Anterior cingulate cortex (tissue), 58 donors: ENCODE measurements at places on chromosomes 3 and 15.

DNA sequence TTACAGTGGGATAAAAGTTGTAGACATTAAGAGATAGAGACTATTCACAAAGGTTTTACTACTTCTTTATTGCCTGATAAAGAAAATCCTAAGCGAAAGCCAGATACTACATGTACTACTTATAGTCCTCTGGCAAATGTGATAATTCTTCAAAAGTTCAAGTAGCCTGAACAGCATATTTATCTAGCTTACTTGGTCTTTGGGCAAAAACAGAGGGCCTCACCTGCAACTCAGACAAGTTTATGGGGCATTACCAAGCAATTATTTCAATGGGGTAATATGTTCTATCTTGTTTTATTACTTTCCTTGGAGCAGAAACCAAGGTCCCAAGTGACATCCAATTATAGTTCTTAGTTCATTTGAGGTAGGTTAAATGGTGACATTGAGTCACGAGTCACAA lies 390.1 kb upstream of the ARHGEF26 start:
- DNase-seq: no peak

DNA sequence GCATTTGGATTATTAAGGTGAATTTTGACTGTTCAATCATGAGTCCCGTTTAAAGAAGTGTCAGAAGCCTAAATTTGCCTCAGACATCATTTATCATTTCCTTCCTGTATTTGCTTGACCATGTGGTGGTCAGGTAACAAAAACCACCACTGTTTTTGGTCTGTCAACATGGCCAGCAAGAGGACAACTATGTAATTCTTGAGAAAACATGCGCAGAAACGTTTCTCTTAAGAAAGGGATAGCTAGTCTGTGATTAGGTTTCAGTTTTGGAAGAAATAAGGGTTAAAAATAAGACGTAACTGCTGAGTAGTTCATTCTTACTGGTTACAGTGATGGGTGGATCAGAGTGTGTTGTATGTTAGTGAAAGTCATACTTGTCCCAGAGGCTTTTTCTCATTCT lies 204.5 kb downstream of the AKAP13 start:
- no peak for DNase-seq

DNA sequence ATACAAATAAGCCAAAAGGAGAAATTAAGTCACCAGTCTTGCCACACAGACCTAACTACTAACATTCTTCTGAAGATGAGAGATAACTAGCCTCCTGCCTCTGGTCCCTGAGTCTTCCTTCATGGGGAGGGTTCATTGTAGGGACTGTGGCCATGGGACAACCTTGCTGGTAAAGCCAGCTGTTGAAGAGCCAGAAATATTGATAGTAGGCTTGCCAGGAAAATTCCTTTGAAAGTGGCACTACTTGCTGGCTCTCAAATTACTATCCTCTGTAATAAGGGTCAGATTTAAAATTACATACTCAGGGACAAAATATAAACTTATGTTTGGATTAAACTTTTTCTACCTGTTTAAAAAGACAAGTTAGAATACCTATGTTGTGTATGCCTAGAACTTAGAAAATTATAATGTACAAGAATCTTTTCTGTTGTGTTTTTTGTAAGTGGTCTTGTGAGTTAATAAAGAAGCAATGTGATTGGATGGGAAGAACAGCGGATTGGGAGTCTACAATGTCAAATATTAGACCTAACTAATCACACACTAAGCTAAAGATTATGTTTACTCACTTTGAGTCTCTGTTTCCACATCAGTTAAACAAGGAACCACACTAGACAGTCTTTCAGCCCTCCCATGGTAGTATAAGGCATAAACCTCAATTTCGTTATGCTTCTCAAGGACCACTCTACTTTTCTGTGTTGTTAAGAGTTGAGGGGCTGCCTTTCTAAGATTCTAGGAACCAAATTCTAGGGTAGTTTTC lies 60.0 kb upstream of the TRIM71 start:
- DNase-seq: no peak

DNA sequence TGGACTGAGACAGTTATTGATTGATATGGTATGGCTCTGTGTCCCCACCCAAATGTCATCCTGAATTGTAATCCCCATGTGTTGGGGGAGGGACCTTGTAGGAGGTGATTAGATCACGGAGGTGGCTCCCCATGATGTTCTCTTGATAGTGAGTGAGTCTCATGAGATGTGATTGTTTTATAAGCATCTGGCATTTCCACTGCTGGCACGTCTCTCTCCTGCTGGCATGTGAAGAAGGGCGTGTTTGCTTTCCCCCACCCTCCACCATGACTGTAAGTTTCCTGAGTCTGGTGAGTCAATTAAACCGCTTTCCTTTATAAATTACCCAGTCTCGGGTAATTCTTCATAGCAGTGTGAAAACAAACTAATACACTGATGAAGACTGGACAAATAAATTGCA lies 105.6 kb upstream of the MELTF start:
- DNase-seq: no peak

DNA sequence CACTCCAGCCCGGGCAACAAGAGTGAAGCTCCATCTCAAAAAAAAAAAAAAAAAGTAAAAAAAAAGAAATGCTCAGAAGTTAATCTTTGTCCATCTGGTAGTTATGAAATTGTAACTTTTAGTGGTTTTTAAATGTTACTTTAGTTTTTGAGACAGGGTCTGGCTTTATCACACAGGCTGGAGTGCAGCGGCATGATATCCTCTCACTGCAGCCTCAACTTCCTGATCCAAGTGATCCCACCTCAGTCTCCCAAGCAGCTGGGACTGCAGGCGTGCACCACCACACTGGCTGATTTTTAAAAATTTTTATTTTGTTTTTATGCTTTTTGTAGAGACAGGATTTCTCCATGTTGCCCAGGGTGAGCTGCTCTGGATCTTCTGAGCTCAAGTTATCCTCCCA lies 1.3 kb downstream of the RNU5B-1 start:
- no peak for DNase-seq

- DNase-seq: no peak
Observed at GRCh38 chr3:18264361-18264760, 160.8 kb downstream of the SATB1 start.

DNA sequence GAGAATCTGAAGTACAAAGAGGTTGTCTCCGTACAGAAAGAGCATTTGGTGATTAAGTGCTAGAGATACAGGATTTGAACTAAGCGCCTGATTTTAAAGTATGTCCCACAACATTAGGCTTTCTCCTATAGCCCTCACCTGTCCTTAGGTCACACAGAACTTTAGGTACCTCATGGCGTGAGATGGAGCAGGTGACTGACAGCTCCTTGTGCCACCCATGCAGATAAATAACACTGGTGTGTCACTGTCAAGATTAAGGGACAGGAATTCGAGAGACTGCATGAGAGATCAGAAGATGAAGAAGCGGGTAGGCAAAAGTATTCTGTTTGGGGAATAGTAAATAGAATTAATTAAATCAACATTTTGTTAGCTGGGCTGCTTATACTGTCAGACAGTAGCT lies 1.1 kb downstream of the BLM start:
- DNase-seq: no peak

- DNase-seq: no peak
Observed at GRCh38 chr15:69880571-69881301, 217.0 kb downstream of the TLE3 start.

DNA sequence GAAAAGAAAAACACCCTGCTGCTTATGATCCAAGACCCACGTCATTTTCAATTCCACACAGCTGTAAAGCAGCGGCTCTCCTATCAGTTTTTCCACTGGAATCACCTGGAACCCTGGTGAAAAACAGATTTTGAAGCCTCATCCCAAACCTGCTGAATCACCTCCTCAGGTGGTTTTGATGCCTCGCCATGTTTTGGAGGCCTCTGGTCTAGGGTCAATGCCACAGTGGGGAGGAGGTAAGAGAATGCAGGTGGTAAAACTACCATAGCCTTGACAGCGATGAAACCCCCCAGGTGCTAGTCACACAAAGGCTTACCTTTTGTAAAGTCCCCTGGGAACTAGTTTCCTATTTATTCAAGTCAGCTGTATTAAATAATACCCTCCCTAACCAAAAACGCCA lies 24.8 kb downstream of the MYO1E start:
- DNase-seq: no peak

DNA sequence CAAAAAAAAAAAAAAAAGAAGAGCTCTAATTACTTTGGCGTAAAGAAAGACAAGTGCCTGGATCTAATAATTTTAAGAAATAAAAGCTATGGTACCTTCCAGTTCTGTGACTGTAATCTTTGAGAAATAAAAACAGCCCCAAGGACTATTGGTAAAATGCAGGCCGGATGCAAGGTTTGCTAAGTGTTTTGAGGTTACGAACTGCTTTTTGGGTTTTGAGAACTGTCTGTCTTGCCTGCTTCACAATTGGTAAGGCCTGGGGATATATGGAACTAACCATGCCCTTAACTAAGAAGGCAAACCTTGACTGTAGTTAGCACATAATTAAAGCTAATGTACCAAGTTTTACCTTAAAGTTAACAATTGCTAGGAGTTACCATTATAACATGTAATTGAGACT lies 388.4 kb upstream of the CBLB start:
- no peak for DNase-seq

- DNase-seq: no peak
Observed at GRCh38 chr15:34206011-34206410, 3.9 kb downstream of the KATNBL1 start.

- DNase-seq: no peak
Observed at GRCh38 chr3:46334741-46335478, 19.0 kb upstream of the CCR2 start.

DNA sequence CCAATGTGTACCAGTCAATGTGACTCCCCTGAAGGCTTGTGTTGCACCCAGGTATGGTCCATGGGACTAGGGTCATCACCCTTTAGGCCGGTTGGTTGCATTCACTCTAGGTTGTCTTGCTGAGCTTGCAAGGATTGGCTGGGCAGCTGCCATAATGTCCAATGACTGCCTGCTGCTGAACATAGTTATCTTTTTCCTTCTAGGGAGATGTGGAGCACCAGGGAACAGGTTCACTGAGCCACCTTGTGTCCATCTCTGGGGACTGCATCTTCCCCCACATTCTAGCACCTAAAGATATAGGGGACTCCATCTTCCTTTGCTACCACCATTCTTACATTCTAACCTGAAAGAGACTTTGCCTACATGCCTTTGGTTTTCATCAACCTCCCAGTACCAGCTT lies 580.4 kb upstream of the TBL1XR1 start:
- DNase-seq: no peak

DNA sequence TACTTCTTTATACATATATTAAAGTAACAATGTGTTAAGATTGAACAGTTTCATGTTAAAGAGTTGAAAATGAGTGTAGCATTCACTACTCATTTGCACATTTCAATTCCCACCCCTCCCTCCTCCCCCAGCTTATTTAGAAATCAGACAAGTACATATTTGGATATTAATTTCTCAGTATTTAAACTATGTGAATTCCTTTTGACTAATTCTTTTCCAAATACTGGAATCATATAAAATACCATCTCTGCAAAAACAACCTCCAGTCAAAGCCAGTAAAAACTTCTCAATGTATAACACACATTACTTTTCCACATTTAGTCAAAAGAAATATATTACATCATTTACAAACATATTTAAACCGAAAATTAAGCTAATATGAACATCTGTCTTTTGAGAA lies 25.5 kb upstream of the SHC4 start:
- DNase-seq: no peak

GRCh38 chr15:58038426-58039078 lies 27.0 kb downstream of the ALDH1A2 start:
- no peak for DNase-seq

DNA sequence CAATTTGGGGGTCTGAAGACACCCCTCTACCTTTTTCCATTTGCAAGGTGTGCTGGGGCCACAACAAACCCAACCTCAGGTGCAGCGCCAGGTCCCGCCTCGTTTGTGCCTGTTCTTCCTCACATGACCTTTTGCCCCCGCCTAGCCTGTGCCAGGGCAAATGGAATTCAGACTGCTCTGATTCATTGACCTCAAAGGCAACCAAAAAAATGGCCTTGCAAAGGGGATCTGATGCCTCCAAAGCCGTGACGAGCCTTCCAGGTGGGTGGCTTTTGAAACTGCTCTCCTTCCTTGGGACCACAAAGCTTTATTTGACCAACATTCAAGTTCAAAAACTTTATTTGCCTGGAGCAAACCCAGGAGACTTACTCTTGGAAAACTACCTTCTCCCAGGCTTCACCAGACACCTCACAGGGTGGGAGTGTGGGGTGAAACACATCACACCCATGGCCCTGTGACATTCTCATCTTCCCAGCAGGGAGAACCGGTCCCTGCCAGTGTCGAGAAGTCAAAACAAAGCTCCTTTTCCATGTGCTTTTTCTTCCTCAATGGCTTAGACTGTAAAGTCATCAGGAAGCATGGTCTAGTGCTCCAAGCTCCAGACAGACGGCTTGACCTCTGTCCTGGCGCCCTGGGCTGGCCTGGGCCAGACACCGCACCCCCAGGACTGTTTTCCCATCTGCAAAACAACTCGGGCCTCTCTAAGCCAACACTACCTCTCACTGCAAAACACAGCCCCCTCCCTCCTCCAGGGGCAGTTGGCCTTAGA lies 103.9 kb upstream of the HES1 start:
- no peak for DNase-seq

DNA sequence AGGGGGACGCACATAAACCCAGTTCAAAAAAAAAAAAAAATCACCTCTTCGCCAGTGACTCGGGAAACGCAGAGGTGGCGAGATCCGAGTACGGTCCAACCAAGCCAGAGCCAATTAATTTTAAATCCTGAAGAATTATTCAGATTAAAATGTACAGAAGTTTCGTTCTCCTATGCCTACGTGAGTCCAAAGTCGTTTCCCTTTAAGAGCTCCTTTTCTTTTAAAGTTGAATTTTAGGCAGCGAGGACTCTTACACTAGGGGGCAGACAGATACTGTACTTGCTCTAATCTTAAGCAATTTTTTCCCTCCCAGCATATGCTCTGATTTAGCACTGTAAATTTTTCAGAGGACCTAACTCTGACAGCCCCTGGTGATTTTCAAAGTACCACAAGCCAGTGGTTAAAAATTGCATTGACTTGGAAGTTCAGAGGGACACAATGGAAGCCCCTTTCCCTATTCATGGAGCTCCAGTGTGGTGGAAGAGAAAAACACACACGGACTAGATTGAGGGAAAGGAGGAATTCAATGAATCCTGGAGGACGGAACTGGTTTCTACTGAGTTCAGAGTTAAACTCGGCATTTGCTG lies 3.3 kb upstream of the NR2F2 start:
- DNase-seq: no peak

DNA sequence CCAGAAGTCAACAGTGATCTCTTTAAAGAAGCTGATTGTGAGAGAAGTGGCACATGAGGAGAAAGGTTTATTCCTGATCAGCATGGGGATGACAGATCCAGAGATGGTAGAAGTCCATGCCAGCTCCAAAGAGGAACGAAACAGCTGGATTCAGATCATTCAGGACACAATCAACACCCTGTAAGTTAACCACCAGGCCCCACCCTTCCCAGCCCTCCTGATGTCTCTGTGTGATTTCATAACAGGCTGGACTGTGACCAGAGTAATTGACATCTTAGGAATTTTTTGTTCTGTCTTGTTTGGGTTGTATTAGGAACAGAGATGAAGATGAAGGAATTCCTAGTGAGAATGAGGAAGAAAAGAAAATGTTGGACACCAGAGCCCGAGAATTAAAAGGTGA lies 67.7 kb downstream of the KLHL25 start:
- no peak for DNase-seq

GRCh38 chr3:46097691-46098241 lies 70.5 kb upstream of the XCR1 start:
- no peak for DNase-seq
